Frontal cortex (tissue), 4 donors: ENCODE measurements at places on chromosomes 13 and 19.

DNA sequence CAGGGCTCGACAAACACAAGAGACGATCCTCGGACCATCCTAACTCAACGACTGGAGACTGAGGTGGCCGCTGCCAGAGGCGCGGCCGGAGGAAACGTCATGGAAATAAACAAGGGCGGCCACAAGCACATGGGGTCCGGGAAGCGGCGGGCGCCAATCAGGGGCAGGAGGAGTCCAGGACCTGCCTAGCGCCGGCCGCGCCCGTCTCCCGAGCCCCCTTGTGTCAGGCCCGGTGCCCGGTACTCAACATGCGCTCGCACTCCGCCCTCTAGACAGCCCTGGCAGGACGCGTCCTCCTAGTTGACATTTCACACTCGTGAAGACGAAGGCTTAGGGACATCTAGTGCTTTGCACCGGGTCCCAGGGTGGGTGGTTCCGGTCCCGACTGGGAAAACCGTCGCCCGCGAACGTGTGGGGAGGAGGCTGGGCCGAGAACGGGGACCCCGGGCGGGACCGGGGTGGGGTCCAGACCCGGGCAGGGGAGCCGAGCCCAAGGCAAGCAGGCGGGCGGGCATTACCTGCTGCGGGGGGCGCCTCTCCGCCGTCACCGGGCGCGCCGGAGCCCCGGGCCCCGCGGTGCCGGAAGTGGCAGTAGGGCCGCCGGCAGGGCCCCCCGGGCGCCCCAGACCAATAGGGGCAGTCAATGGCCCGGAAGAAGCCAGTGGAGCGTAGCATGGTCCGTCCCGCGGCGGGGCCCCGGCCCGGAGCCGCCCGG, 442 bp downstream of the REXO1 start:
- no peak for DNase-seq

- peak; percentile 77 for DNase-seq
These were observed at the start of gene SPRED3 for GRCh38 chr19:38388349-38389100. Gene SPRED3, plus strand, starts transcription at chr19:38388697. Its CDS starts 1,606 bp downstream, at chr19:38390303.

GRCh38 chr19:2923510-2923909, 21.3 kb downstream of the ZNF77 start:
- no peak for DNase-seq

DNA sequence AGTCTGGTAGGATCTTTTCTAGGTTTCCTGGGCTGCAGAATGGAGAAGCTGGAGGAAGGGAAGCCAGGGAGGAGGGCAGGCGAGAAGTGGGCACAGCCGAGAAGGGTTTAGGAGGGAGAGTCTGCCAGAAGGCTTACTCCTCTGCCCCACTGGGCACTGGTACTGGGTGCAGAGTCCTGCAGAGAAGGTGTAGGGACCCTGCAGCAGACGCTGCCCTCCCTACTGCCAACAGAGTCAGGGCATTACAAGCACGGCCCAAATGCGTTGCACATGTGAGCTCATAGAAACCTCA, 726 bp upstream of the PEPD start:
- no peak for DNase-seq

DNA sequence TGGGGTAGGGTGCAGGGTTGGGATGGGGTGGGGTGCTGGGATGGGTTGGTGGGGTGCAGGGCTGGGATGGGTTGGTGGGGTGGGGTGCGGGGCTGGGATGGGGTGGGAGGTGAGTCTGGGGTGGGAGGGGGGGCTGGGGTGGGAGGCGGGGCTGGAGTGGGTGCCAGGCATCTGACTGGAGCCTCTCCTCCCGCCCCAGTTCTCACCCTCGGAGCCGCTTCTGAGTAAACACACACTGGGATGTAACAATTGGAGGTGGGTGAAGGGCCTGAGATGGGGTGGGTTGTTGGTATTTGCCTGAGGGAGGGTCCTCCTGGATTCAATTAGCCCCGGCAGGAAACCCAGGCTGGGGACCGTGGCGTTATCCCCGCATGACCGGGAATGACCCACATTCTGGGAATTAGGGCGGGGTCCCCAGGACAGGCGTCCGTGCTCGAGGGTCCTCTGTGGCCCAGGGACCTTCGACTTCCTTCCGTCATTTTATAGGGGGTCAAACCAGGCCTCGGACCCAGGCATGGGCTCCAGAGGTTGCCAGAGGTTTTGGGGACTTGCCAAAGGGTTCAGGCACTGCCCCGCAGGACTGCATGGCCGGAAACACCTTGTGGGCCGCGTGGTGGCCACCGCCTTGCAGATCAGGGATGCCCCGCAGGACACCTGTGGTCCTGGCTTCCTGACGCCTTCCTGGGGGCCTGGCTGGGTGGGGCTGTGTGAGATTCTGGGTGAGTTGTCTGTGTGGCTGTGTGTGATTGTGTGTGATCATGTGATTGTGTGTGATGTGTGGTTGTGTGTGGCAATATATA, 1.4 kb downstream of the TMPRSS9 start:
- DNase-seq = no peak

GRCh38 chr19:39038098-39038497, 5.7 kb upstream of the FBXO27 start:
- no peak for DNase-seq

- no peak for DNase-seq
These were observed 58.0 kb upstream of the IRS2 start for GRCh38 chr13:109844396-109844795.
